NCI-H1417 (cell line): ENCODE measurements at places on chromosomes 1 and 21.
A peak's percentile ranks its signal among the peaks of the same experiment; 100 is the strongest.

GRCh38 chr1:54570161-54570560 is 22.1 kb downstream of the ACOT11 start:
- DNase-seq, result no peak

GRCh38 chr1:109192433-109192832 is 21.3 kb upstream of the SARS1 start:
- DNase-seq, result no peak

GRCh38 chr1:3483801-3484444 is 29.5 kb downstream of the ARHGEF16 start:
- peak; percentile 3 for DNase-seq

DNA sequence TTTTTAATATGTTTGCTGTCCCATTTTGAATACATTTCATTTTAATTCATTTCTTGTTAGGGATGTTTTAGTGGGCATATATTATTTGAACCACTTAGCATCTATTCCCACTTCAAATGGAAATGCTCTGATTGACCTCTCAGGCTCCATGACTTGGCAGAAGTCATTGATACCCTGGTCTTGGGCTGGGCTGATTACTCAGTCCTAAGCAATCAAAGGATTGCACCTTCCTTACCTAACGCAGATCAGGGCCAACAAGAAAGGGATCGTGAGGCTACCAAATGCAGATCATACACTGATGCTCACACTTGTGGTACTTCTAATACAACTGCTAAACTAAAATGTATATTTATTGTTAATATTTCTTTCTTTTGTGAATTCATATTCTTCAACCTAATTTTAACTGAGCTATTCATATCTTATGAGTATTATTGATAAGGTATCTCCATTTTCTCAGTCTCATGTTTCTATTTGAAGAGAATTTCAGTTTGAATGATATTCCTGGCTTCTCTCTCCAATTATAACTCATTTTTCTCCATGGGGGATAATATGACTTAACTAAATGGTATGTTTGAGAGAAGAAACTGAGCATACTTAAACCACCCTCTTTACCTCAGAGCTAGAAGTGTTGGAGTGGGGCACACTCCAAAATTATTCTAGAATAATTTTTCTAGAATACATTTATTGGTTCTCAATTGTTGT is 615.5 kb upstream of the ADAMTS5 start:
- DNase-seq, result no peak

- DNase-seq, result no peak
Measured at GRCh38 chr1:25916460-25916859, 10.2 kb upstream of the STMN1 start.

GRCh38 chr1:32801096-32801715 is 16.0 kb downstream of the YARS1 start:
- no peak for DNase-seq
